Left ventricle myocardium inferior (tissue), 1 donor: ENCODE measurements at places on chromosomes 5 and 9. TPM values are rescaled to one million over a fixed set of nuclear protein-coding genes. Genes with fewer than 3 reads are reported as not detected.

TMEM174 gene
- total RNA-seq, result not detected

GRIA1 gene
- 0.14 TPM for total RNA-seq

DNA sequence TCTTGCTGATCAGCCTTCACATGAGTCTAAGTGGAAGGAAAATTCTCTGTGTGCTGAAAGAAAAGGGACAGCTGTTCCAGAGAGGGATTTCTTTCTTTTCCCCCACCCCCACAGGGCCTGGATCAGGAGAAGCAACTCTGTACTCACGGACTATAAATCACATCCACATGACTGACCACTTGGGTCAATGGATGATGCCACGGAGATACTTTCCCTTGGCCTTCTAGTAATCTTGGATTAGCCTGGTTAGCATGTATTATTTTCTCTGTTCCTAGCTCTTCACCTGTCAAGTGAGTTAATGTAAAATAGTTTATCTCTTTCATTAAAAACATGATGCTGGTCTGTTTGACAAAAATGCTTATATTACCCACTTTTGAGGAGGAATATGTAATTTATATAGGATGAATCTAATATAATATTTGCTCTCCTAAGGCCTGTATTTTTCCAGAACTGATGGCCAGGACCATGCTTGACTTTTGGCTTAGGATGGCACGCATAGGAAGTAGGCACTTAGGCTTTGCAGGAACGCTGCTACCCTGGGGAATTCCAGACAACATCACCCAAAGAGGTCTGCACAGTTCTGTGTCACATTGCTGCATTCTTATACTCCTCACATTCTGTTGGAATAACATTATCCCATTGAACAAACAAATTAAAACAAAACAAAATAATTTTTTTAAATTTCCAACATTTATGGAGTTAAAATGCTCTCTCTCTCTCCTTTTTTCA is 892.1 kb downstream of the TLE1 start:
- DNase-seq, result no peak

DNA sequence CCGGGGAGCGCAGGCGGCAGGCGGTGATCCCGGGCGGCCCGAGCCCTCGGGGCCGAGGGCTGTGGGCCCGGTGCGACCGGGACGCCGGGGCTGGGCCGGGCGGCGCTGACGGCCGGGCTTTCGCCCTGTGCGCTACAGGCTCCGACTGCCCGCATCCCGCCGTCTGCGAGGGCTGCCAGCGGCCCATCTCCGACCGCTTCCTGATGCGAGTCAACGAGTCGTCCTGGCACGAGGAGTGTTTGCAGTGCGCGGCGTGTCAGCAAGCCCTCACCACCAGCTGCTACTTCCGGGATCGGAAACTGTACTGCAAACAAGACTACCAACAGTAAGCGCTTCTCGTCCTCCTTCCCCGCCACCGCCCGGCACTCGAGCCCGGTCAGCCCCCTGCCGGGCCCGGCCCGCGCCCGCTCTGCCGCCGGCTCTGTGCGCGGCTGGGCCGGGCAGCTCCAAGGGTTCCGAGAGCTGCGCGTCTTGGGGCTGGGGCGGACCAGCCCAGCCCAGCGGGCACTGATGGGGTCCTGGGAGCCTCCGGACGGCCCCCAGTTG is 1.6 kb downstream of the LMX1B start:
- no peak for DNase-seq

DNA sequence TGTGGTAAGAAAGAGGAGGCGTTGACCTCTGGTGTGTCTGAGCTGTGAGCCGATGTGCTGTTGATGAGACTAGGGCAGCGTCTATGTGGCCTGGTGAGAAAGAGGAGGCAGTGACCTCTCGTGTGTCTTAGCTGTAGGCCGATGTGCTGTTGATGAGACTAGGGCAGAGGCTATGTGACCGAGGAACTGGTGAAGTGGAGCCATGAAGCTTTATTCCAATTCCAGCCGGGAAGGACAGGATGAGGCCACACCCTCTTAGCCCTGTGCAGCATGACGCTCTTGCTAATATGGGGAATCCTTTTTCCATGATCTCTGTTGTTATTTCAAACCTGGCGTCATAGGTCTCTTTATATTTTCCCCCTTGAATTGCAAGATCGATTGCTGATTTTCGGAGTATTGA is 172.4 kb downstream of the GOLPH3 start:
- no peak for DNase-seq

- DNase-seq, result no peak
These were observed 19.3 kb upstream of the CAMSAP1 start for GRCh38 chr9:135926402-135927194.

DNA sequence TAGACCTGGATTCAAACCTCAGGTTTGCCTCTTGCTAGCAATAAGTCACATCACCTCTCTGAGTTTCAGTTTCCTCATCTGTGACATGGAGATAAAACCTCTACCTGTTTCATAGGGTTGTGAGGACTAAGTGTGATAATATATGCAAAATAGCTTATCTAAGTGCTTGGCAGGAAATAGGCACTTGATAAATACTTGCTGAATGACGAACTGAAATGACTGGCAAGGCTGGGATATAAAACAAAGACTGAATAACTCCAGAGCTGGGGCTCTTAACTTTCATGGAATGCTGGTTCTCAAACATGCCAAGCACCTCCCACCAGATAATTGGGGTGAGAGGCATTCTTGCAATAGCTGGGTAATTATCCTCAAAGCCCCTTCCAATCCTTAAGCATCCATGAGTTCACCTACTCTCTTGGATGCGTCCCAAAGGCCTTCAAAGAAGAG is 87.6 kb downstream of the ADRB2 start:
- no peak for DNase-seq
